ENCODE measurements at places on chromosomes 16 and 17.

- DNase-seq, result no peak
These were observed 393 bp upstream of the PSMB10 start for GRCh38 chr16:67936880-67937605.

DNA sequence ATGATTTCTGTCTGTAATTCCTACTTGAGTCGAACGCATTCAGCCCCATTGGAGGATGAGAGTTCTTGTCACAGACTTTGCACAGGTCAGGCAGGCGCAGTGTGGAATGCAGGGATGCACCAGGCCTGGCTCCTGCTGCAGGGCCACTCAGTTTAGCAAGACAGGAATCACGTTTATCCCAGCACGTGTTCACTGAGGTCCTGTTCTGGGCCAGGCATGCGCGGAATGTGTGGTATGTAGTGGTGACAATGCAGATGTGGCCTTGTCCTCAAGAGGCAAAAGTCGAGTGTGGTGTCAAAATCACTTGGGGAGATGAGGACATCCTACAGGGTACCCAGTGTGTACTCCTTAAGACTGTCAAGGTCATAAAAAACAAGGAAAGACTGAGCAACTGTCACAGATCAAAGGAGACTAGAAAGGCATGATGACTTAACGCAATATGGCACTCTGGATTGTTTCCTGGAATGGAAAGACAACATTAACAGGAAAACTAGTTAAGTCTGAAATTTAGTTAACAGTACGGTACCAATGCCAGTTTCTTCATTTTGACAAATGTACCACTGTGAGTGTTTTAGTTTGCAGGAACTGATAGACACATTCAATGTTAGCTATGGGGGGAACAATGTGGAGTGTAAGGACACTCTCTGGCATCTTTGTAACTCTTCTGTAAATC, 121.5 kb upstream of the ADAMTS18 start:
- DNase-seq, result no peak

DNA sequence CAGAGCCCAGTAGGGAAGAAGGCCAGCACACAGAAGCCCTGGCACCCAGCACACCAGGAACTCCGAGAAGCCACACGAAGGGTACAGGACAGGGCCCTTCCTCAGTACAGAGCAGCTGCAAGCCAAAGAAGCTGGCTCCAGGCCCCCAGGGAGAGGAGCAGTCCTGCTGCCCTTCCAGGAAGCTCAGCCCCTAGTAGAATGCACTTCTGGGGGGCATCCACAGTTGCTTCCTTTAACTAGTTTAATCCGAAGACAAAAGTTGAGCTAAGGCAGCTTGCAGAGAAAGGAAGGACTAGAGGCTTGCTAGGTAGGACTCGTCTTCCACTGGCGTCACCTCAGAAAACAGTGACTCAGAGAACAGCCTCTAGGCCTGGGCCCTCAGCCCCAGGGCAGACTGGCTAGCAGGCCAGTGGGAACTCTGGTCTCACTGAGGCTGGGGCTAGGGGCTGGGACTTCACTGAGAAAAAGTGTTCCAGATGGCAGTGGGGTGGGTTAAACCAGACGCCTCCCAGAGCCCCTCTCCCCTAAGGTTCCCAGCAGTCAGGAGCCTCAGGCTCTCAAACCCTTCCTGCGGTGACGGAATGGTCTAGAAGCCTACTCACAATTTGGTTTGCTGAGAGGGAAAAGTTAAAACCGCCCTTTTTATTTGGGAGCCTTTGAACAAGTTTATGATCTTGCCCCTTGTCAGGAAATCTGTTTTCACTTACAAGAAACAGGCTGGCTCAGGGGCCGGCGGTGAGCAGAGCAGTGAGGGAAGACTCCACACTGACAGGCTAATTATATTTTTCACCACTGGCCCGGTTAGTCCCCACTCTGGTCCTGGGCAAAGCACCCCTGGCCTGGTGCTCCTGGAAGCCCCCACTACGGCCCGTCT, 41.4 kb downstream of the ACTG1 start:
- DNase-seq, result peak; percentile 68

- no peak for DNase-seq
These were observed 52.1 kb upstream of the RPH3AL start for GRCh38 chr17:404703-405102.

GRCh38 chr16:67190041-67190440, at the start of gene EXOC3L1:
EXOC3L1 (minus strand) TSS chr16:67190136; CDS start chr16:67189676, 460 bp downstream.
- DNase-seq, result no peak

DNA sequence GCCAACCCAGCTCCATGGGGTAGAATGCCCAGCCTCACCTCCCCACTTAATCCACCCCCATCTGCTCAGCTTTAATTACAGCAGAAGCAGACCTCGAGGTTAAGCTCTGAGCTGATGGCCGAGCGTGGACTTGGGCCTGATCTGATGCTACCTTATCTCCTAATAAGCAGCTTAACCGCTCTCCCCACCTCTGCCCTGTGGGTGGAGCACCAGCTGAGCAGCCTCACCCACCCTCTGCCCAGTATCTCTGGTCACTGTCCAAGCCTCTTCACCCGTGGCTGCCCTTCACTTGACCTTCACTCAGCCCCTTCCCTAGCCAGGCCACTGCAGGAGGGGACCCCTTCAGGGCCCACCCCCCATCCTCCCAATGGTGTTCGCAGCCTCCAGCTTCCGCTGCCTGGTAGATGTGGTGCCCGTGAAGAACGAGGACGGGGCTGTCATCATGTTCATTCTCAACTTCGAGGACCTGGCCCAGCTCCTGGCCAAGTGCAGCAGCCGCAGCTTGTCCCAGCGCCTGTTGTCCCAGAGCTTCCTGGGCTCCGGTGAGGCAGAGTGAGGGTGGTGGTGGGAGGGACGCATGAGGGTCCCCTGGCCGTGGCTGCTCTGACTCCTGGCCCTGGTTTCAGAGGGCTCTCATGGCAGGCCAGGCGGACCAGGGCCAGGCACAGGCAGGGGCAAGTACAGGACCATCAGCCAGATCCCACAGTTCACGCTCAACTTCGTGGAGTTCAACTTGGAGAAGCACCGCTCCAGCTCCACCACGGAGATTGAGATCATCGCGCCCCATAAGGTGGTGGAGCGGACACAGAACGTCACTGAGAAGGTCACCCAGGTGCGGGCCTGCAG, 6.8 kb downstream of the KCNH6 start:
- DNase-seq, result no peak

DNA sequence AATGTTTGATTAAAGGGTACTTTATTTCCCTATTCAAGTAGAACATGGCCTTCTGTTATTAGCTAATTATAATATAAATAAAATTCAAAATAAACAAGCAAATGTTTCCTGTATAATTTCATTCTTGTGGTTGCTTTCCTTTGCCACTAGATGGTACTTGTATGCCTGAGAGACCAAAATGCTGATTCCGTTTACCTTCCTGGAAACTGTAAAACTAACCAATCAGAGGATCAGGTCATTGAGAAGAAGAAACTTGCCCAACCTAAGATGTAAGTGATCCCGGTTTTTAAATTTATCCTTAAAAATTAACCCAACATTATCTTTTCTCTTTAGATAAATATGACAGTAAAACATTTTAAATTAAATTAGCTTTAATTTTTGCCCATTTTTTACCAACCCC, 8.1 kb upstream of the ABCA5 start:
- no peak for DNase-seq
